Erythroblast (primary cell): ENCODE measurements at places on chromosomes 16 and 17.

DNA sequence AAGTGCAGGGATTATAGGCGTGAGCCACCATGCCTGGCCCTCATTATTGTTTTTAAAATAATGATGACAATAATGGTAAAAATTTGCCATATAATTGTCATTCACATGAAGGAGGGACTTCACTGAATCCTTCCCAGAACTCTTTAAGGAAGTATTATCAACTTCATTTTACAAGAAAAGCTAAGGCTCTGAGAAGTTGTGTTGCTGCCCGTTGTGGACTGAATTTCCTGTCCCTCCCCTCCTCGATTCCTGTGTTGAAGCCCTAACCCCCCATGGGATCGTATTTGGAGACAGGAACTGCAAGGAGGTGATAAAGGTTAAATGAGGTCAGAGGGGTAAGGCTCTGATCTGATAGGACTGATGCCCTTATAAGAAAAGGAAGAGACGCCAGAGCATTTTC lies 458.0 kb downstream of the HAPSTR1 start:
- no peak for DNase-seq

DNA sequence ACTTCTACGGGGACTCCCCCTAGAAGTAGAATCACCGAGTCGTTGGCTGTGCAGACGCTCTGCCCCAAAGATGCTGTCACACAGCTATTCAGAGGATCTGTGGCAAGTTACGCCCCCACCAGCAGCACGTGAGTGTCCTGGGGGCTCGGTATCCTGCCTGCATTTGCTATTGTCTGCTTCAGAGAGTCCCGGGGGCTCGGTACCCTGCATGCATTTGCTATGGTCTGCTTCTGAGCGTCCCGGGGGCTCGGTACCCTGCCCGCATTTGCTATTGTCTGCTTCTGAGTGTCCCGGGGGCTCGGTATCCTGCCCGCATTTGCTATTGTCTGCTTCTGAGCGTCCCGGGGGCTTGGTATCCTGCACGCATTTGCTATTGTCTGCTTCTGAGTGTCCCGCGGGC lies 23.8 kb upstream of the ZNF469 start:
- DNase-seq: no peak

- no peak for DNase-seq
Observed at GRCh38 chr17:5971969-5972368, 98.2 kb upstream of the WSCD1 start.

- DNase-seq: no peak
Observed at GRCh38 chr17:65092262-65092661, 35.7 kb upstream of the GNA13 start.

DNA sequence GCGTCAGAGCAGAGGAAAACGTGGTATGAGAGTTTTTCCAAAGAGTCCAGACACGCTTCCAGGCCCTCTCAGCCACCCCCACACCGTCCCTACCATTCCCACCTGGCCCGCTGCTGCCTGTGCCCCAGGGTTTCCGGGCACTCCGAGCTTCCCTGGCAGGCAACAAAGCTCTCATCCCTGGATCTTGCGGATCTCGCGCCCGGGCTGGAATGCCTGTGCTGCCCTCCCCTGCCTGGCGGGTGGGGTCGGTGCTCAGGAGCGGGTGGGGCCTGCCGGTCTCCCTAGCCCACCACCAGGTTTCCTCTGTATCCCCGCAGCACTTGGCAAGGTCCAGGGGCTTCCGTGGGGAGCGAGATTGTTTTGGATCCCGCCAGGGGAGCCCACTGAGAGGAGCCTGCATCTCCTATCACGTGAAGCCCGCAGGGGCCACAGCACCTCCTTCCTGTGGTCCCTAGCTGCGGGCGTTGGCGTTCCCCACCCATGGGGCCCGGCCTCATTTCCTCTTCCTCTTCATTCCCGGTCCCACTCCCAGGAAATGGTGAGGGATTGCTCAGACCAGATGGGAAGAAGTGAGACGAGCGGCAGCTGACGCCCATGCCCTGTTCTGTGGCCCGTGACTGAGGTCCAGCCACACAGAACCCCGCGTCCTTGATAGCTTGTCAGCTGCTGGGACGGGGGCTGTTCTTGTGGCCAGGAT lies 11.0 kb downstream of the TBC1D24 start:
- DNase-seq: no peak

DNA sequence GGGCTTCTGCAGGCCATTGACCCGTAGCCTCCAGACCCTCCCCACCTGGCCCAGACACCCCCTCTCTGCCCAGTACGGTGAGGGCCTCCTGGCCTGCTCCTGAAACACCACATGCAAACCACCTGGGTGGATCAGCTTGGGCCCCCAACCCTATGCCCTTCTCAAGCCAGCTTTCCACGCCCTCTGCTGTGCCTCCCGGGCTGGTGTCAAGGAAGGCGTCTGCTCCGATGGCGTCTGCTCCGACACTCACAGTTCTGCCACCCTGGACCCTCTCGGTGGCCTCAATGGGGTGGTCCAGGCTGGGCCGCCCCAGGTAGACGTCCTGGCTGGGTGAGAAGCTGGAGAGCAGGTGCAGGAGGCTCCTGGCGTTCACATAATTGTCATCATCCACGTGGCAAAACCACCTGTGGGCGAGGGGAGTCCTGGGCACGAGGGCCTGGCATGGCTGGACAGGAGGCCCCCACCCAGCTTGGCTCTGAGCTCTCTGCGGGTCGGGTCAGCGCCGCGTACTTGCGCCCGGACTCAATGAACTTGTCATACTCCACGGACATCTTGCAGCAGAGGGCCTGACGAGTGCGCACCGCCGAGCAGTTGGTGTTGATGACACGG lies 1.4 kb downstream of the RFNG start:
- no peak for DNase-seq
